ENCODE measurements at places on chromosomes 7 and 10.

DNA sequence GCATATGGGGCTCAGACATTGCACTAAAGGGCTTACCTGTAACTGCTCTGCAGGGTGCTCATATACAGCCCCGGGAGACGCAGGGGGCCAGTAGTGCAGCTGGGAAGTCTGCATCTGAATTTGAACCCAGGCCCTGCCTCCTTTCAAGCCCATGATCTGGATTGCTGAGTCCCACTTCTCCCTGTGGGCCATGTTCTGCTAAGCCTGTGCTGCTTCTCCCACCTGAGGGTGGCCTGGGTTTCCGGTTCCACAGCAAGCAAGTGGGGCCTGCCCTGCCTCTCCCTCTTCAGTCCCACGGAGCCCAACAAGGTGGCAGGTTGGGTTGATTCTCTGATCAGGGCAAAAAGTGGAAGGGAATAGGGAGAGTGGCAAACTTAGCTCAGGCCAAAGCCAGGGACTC lies 56.6 kb upstream of the GDF10 start:
- no peak for DNase-seq

DNA sequence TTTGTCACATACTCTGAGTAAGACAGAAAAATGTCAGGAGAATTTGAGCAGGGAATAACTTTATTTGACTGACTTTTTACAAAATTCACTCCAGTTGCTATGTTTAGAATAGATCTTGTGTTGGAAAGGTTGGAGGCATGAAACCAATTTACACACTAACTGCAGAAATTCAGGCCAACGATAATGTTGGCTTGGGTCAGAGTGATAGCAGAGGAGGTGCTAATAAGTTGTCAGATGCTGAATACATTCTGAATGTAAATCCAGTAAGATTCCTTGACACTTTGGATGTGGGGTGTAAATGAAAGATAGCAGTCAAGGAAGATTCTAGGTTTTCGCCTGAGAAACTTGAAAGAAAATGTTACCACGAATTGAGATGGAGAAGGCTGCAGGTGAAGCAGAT lies 502.5 kb upstream of the GHITM start:
- no peak for DNase-seq

- DNase-seq: no peak
These were observed 464.5 kb downstream of the ARL4A start for GRCh38 chr7:13151978-13152377.

GRCh38 chr7:98251231-98251600 lies 816 bp downstream of the TECPR1 start:
- DNase-seq: no peak

- DNase-seq: no peak
These were observed 953 bp downstream of the NODAL start for GRCh38 chr10:70440296-70441160.

DNA sequence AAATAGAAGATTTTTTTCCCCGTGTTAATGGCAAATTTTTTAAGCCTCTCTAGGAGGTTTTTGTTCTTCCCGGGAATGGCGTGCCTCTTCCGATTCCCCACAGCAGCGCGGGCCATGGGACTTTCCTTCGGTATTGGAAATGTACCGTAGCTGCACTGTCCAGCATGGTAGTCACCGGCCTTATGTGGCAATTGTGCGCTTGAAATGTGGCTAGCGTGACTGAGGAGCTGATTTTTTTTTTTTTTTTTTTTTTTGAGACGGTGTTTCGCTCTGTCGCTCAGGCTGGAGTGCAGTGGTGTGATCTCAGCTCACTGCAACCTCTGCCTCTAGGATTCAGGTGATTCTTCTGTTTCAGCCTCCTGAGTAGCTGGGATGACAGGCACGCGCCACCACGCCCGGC lies 938 bp upstream of the TCTN3 start:
- DNase-seq: no peak

- no peak for DNase-seq
These were observed 372.9 kb downstream of the GALNT17 start for GRCh38 chr7:71504697-71505441.

GRCh38 chr7:94656925-94657731 lies 1.2 kb upstream of the SGCE start:
- DNase-seq: no peak

GRCh38 chr10:114038819-114039218 lies 4.8 kb upstream of the ADRB1 start:
- DNase-seq: no peak

- DNase-seq: no peak
These were observed 27.9 kb upstream of the HPS1 start for GRCh38 chr10:98474628-98475027.

DNA sequence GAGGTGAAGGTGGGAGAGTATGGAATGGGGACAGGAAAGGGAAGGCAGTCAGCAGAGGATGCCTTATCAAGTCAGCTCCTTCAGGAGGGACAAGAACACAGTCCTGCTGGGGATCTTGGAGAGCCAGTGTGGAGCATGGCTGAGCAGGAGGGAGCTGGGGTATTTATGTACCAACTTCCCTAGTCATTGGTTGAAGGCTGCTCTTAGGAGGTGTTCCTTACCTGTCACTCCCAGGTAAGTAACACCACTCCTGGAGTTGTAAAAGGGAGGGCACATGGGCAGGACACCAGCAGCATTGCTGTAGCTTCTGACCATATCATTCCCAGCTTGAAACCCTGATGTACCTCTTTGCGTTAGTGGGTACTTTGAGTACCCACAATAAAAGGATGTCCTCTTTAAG lies 29.8 kb downstream of the SLC29A3 start:
- DNase-seq: no peak

GRCh38 chr7:90469554-90469953 lies at the start of gene PTTG1IP2:
PTTG1IP2 (plus strand) TSS chr7:90469639; CDS start chr7:90469787, 148 bp downstream.
- DNase-seq: no peak

DNA sequence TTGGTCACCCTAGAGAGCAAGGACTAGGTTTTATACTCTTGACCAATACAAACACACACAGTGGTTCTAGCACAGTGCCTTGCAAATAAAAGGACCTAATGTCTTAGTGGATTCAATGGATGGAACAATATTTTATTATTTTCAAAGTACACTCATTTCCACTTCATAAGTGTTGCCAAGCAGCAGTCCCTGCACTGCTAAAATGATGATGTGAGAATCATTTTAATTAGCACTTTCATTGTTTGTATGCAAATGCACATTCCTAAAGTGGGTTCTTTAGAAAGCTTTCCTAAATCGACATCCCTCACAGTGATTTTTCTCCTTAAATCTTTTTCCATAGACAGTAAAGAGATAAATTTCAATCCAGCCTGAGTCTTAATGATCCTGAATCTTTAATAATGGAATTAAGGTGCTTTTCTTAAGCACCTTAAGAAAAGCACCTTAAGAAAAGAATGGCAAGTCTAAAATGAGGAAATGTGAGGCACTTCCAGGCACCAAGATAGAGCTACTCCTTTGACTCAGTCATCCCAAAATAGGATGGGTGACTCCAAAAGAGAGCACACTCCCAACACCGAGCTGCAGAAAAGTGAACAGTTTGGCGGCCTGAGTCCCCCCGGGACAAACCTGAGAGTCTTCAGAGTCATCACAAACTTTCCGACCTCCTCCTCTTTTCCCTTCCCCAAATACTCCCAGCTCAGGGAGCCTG lies 84.5 kb downstream of the SORBS1 start:
- no peak for DNase-seq

GRCh38 chr7:105673367-105674084 lies 92.2 kb upstream of the EFCAB10 start:
- no peak for DNase-seq

- DNase-seq: no peak
These were observed 429.7 kb downstream of the EXOC4 start for GRCh38 chr7:133682364-133683181.

- no peak for DNase-seq
These were observed 171.1 kb upstream of the TBX20 start for GRCh38 chr7:35424869-35425495.

- no peak for DNase-seq
These were observed 1043.2 kb upstream of the C7orf33 start for GRCh38 chr7:147547252-147547897.

- DNase-seq: no peak
These were observed 80.3 kb upstream of the UCN3 start for GRCh38 chr10:5284311-5285057.

- DNase-seq: no peak
These were observed 47.7 kb downstream of the EGFR start for GRCh38 chr7:55066524-55066923.

DNA sequence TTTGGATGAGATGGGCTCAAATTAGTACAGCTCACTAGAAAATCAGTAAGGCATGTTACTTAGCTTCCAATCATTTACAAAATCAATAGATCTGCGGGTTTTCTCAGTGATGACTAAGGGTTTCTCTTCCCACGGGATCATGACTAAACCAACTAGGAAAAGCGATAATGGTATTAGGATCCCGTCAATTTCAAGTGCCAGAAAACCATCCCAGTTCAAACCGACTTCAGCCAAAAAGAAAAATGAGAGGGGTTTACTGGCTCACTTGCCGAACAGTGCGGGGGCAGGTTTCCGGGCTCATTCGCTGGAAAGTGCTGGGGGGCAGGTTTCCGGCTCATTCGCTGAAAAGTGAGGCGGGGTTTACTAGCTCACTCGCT lies 62.1 kb upstream of the LYZL2 start:
- DNase-seq: no peak

DNA sequence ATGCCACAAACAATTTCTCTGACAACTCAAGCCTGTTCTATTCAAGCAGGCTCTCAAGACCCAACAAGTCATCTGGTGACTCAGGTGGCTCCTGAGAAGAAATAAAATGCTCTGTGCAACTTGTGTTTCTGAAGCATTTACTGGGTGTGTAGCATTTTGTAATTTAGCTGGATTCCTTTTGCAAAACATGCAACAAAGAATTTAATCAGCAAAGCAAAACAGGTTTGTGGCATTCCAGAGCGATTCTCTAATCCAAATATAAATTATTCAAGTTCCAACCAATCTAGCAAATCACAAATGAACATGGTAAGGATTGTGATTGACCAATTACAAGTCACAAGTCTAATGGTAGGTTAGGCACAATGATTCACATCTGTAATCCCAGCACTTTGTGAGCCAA lies 39.8 kb upstream of the C10orf67 start:
- no peak for DNase-seq

- no peak for DNase-seq
These were observed 126.4 kb upstream of the ZNF746 start for GRCh38 chr7:149624006-149624405.

DNA sequence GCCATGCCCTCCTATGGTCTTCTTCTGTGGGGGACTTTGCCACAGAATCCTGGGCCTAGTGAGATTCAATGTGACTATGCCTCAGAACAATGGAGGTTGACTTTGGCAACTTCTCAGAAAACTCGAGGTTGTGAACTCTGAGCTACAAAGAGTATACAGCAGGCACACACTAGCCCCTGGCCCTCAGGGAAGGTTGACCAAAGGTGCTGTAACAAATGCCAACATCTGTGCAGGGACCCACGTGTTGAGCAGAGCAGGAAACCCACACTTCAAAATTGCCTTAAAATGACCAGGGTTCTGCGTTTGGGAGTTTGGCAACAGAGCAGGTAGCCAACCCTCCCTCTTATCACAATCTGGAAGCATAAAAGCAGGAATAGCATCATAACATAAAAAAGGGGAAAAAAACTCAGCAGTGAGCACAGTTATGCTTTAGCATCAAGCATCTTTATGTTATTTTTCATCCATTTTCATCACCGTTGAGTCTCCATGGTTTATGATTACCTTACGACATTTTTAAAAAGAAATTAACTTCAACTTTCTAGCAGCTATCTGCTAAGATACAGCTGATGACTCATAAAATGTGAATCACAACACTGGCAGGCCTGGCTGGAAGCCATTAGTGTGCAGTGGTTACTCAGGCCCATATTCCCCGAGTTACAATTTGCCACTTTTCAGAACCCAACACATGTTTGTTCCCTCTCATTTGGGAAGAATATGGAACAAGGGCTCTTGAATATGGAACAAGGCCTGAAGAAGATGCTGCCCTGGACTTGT lies 11.1 kb downstream of the PRLHR start:
- DNase-seq: no peak

GRCh38 chr10:17655009-17655408 lies 11.1 kb downstream of the STAM start:
- no peak for DNase-seq

DNA sequence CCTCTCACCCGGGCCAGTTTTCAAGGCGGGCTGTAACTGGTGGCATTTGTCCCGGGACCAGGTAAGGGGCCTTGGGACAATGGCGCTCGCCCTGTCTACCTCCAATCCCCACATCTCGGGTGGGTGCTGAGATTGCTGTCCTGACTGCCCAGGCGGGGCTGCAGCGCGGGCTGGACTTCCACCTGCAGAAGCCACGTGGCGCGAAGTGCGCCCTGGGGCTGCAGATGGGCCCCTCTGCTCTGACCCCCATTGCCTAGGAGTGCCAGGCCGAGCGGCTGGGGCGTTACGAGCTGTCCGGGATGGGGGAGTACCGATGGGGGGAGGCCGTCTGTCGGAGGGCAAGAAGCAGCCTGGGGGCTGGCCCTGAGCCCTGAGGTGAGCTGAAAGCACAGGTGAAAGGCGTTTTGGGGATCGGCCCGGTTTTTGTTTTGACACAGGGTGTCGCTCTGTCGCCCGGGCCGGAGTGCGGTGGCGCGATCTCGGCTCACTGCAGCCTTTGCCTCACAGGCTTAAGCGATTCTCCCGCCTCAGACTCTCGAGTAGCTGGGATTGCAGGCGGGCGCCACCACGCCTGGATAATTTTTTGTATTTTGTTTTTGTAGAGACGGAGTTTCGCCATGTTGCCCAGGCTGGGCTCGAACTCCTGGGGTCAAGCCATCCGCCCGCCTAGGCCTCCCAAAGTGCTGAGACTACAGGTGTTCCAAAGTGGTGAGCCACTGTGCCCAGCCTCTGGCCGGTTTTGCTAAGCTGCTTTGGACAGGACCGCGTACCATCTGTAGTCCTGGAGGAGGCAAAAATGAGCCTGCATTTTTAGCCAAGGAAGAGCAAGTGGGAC lies at the start of gene SFXN2:
SFXN2 (plus strand) TSS at position 16 of the 835 bp plus-strand sequence. CDS start 12,001 bp downstream, outside the sequence.
- DNase-seq: no peak

- no peak for DNase-seq
These were observed 31.9 kb downstream of the HEPACAM2 start for GRCh38 chr7:93194386-93194785.

DNA sequence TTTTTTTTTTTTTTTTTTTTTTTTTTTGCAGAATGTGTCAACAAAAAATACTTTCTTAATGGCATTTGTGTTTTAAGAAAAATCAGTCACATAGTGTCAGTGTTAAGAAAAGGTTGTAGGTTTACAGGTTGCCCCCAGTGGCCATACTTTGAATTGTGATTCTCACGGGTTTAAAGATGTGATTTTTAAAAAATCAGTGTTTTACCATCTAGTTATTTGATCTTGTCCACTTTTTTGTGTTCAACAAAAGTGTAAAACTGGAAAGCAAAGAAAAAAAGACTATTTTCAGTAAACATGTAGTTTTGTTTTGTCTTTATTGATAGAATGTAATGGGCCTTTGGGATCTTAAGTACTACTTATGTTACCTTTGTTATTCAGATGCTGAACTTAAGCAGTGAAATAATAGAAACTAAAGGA lies 25.7 kb downstream of the SUV39H2 start:
- no peak for DNase-seq

GRCh38 chr7:140920745-140921144 lies 4.0 kb downstream of the BRAF start:
- DNase-seq: no peak

All from type B pancreatic cell (in vitro differentiated cells).